Activated gamma-delta T cell treated with anti-CD3 and anti-CD28 coated beads, Interleukin-2, amount 50 U/mL, for 16 hours (primary cell): ENCODE measurements at places on chromosomes 16 and 17.
A peak's percentile ranks its signal among the peaks of the same experiment; 100 is the strongest.

DNA sequence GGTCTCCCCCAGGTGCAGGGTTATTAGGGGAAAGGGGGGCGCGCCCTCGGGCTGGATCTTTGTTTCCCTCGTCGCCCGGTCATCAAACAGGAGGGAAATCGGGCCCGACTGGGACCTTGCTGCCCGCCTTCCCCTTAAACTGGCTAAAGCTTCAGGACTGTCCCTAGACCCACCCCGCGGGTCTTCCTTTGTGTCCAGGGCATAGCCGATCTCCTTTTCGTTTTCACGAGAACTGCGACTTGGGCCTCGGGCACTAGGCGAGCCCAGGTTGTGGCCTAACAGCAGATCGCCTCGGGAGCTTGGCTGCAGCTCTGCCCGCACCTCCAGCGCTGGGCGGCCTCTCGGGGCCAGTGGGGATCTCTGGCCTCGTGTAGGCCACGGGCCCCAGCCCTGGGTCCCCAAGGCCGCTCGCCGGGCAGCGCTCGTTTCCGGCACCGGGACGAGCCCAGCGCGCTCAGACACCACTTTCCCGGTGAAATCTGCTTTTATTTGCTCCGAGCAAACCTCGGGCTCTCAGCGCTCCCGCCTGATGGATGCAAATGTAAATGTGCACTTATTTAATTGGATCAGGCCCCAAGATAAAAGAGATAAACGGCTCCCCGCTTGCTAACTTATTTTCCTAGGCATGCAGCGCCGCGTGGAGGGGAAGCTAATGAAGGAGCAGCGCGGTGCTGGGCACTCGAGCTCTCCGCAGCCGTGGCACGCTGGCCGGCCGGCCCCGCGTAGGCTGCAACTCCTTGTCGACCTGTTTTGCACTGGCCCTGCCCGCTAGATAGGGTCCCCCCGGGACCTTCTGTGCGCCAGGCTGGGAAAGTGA, 7.8 kb downstream of the IRX5 start:
- no peak for DNase-seq

DNA sequence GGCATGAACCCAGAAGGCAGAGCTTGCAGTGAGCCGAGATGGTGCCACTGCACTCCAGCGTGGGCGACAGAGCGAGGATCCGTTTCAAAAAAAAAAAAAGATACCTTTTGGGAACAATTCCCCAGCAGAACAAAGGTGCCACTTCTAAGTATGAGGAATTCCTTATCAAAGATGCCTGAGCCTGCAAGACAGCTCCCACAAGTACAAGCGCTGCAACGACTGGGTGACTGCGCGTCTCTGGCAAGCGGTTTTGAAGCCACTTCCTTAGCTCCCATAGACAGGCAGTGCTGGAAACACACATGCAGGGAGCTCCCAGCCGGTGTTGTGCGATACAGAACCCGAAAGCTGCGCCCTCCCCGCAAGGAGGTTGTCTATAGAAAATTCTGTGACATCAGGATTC, 60.5 kb downstream of the ADCY9 start:
- DNase-seq: no peak

GRCh38 chr16:4915226-4915761, 21.7 kb downstream of the PPL start:
- no peak for DNase-seq

DNA sequence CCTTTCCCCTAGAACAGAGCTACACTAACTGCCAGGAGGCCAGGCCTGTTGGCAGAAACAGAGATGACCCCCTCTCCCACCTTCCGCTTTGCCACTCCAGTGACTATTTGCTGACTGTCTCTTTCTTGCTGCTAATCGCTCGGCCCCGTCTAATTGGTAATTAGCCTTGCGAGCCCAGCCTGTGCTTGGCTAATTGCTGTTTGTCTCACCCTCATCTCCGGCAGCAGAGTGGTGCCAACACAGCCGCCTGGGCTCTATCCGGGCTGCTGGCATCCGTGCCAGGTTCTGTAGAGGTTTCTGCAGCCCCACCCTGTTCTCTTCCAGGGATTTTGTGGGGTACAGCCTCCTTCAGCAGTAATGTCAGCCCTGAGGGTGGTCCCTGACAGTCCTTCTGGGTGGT, 27.4 kb upstream of the PHB1 start:
- DNase-seq: no peak

- no peak for DNase-seq
These were observed 31.8 kb downstream of the NSMCE1 start for GRCh38 chr16:27236635-27237218.

DNA sequence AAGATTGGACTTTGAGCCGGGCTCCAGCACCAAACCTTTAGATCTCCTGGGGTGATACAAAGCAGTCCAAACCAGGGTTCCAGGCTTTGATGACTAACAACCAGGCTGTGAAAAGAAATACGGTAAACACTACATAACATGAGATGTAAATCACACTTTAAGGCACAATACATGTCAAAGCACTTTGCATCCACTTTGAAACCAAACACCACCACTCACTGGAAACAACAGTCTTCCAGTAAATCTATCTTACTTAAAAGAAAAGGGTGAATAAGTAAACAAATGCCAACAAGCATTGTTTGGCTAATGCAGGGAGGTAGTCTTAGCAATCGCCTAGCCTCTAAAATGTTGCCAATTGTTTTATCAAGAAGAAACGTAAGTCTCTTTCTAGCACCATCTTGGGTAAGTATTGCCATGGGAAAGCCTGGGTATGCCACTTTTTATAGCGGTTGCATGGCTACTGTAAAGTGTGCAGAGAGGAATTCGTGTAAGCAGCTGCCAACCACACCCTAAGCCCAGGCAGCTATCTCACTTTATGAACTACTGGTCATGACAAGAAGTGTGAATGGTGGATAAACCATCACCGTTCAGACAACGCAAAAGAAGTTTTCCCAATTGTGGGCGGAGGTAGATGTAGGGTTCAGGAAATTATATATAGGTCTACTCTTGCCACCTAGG, 267.4 kb upstream of the PSMD7 start:
- DNase-seq: no peak

GRCh38 chr16:78137782-78138616, 38.5 kb downstream of the WWOX start:
- no peak for DNase-seq

DNA sequence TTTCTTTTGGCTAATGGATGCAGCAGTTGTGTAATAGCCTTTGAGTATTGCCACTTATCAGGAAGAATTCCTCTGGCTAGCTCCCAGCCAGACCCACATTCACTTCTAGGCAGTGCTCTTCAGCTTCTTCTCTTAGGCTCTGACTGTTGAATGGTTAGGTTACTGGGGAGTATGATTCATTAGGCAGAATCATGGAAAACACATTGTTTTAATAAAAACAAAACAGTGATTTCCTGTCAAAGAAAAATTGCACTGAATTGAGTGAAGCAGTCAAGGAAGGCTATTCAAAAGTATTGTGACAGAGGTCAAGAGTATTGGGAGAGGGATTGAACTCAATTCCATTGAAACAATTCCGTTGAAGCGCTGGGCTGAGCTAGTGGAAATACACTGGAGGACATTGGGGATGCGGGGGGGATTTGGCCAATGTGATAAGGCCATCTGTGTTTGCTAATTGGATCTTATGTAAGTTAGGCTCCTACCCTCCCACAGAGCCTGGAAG, 68.0 kb downstream of the CNTNAP4 start:
- no peak for DNase-seq

DNA sequence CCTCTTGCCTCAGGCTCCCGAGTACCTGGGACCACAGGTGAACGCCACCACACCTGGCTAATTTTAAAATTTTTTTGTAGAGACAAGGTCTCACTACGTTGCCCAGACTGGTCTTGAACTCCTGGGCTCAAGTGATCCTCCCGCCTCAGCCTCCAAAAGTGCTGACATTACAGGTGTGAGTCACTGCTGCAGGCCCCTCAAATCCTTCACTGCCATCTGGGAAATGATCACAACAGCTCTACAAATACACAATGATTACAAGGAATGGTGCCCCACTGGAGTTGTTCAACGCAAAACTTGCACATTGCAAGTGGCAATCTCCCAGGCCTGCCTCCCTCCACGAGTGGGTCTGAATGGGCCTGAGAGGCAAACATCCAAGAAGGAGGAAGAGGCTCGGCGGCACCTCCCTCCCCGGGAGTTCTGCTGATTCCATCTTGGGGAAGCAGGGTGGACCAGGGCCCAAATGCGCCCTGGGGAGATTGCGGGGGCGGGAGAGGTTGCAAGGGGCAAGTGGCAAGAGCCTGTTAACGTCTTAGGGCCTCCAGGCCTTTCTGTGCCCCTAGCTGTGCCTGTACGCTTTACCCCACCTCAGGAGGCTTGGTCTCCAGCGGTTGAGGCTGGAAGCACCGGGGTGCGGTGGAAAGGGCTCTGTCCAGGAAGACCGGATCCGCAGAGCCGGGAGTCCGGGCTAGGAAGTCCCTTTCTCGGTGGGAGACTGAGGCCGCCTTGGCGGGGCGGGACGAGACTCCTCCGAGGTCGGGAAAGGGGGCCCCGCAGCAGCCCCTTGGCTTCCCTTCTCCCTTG, 656 bp upstream of the IGFBP4 start:
- no peak for DNase-seq

DNA sequence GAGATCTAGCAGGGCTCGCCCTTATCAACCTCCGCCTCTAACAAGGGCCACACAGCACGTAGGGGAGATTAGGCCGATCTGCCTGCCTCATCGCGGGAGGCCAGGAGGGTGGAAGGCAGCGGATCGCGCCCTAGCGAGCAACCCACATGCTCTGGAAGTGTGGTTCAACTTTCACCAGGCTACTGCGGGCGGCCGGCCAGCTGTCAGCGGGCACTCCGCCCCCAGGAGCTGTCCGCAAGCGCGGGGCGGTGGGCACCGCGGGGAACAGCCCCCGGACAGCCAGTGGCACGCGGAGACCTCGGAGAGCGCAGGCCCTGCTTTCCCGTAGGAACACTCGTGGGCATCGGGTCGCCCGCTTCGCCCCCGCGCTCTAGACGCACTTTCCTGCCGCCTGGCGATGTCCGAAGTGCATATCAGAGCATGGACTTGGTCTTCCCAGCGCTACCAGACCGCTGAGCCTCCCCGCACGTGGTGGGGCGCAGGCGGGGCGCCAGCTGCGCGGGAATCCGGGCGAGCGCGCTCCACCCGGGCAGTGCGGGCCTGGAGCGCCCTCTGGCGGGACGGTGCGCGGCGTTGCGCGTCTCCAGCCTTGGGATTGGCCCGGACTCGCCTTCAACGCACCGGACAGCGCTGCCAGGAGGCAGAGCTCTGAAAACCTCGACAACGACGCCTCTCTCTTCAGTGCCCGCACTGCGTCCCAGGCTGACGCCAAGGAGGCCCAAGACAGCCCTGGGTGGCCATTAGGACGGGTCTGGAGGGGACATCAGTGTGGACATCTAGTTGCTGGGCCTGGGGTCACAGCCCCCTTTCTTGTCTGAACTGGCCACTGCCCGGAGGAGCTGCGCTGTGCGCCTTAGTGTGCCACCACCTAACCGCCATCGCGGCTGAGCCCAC, 3.6 kb upstream of the ZNHIT3 start:
- peak; percentile 66 for DNase-seq

DNA sequence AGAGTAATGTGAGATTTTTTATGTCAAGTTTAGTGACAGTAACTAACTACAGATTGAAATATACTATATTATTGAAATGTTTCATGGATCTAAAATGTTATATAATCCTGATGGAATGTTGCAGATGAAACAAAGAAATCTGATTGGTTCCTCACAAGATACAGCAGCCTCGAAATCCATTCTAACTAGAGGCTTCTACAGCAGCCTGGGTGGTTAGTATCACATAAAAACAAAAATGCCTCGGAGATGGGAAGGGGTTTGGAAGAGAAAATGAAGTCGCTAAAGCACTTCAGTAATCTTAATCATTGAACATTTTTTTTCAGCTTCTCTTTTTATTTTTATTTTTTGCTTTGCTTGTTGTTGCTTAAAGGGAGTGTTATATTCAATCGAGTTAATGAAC, 75.2 kb downstream of the TANC2 start:
- DNase-seq: no peak

GRCh38 chr17:81393684-81394376, 1.4 kb upstream of the BAHCC1 start:
- DNase-seq: no peak

DNA sequence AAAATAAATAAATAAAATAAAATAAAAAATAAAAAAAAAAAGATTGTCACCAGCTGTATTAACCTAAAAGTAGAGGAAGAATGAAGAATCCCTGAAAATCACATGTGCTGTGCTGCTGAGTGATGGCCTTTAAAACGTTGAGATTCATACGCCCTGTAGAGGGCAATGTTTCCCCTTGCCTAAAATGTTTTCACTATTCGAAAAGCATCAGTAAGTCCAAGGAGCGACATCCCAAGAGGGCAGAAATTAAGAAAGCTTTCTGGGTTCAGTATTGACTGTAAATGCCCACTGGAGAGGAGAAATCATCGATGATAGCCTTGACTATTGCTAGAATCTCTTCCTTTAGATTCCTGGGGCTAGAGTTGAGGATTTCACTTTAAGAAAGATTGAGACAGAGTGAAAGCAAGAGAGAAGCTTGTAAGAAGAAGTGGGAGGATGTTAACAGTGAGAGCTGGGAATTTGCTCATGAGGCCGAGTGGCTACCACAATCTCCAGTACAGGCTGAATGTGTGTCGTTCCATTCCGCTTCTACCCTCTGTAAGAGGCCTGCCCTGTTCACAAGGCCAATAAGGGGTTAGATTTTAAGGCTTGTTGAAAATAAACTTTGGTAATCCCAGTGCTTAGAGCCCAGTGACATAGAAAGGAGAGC, 170.8 kb upstream of the FAM20A start:
- DNase-seq: no peak

GRCh38 chr17:27554152-27554551, 76.8 kb upstream of the LGALS9 start:
- no peak for DNase-seq

GRCh38 chr17:42429726-42430447, 6.8 kb upstream of the CAVIN1 start:
- no peak for DNase-seq

GRCh38 chr16:17027488-17028129, 443.2 kb downstream of the XYLT1 start:
- DNase-seq: no peak

GRCh38 chr17:35807371-35808144, 1.7 kb upstream of the TAF15 start:
- DNase-seq: no peak

DNA sequence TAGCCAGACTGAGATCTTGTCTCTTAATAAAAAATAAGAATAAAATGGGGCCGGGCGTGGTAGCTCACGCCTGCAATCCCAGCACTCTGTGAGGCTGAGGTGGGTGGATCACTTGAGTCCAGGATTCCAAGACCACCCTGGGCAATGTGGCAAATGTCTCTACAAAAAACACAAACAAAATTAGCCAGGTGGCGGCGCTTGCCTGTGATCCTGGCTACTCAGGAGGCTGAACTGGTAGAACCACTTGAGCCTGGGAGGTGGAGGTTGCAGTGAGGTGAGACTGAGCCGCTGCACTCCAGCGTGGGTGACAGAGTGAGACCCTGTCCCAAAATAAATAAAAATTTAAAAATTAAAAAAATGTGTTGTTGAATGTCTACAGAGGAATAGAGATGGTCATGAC, 2.9 kb upstream of the DEF8 start:
- no peak for DNase-seq

DNA sequence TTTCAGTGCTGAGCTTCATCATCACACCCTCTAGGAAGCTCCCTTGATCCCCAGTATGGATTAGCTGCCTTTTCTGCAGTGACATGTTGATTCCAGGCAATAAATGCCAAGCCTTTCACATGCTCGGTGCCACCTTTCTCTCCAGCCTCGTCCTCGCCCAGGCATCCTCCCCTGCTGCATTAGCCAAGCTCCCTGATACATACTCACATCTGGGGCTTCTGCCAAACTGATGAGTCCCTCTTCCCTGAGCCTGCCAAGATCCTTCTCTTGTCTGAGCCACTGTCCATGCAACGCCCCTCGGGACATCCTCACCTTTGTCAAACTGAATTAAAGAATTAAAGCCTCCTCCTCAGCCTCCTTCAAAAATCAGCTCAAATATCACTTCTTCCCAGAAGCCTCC, 538.5 kb upstream of the CDH11 start:
- DNase-seq: no peak
